Lung (tissue), 17 donors: ENCODE measurements at places on chromosomes 12 and 14. TPM values are rescaled to one million over a fixed set of nuclear protein-coding genes. Genes with fewer than 3 reads are reported as not detected.

ACOT6 gene
- not detected for total RNA-seq

TAS2R42 gene
- not detected for total RNA-seq

- DNase-seq = no peak
Observed at GRCh38 chr12:72189266-72189665, 82.9 kb upstream of the TRHDE start.

DNA sequence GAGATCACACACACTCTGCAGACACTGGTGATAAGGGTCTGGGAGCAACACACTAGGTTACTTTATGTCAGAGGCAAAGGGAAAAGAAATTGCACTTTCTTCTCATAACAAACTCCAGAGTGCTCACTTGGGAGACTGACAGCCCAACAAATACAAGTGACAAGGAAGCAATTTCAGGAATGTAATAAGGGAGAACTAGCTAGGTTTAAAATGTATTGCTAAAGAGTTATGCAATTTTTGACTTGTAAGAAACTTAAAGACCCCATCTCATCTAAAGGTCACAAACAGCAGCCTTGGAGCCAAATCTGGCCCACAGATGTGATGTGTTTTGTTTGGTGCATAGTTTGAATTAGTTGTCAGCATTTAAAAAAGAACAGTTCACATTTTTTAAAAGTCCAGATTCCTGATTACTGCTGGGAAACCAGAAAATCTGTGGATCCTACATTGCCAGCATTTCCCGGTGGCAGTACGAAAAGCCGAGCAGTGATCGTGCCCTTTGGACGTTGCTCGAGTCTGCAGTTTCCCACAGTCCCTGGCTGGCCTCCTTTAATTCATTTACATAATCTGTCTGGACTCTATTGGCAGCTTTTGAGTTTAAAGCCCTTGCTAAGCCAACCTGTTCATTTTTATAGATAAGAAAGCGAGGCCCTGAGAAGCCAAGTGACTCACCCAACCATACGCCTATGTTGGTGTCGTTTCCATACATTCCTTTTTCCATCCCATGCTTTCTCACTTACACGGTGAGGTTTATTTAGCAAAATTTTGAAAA, 42.0 kb upstream of the ETV6 start:
- peak; percentile 26 for DNase-seq

DNA sequence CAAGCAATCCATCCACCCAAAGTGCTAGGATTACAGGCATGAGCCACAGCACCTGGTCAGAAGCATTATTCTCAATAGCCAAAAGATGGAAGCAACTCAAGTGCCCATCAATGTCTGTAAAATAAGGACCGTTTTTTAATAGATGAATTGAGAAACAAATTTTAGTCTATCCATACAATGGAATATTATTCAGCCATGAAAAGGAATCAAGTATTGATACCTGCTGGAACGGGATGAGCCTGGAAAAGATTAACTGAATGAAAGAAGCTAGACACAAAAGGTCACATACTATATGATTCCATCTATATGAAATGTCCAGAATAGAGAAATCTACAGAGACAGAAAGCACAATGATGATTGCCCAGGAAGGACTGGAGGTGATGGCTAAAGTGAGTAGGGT, 9.1 kb upstream of the FBXW8 start:
- DNase-seq = no peak

KRT6C gene
- total RNA-seq = not detected

DNA sequence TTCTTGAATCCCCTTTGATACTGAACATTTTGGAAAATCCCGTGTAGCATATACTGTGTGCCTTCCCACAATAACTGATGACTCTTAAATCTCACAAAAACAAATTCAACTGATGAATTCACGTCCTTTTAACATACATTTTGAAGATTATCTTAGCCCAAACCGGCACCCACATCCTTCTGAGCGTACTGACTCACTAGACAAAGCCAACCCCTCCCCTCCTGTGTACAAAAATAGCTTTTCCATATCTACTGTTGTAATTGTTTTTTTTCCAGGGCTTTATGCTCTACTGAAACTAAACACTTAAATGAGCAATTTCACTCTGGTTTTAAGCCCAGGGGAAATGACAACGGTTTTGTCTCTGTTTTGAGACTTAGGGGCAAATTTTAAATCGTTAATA, 109.4 kb upstream of the ATF7IP start:
- no peak for DNase-seq

HOXC13 gene
- total RNA-seq = not detected

GRCh38 chr12:2057041-2057794, 4.4 kb downstream of the CACNA1C start:
- DNase-seq = peak; percentile 69

KRT6A gene
- 7.9 TPM for total RNA-seq

DNA sequence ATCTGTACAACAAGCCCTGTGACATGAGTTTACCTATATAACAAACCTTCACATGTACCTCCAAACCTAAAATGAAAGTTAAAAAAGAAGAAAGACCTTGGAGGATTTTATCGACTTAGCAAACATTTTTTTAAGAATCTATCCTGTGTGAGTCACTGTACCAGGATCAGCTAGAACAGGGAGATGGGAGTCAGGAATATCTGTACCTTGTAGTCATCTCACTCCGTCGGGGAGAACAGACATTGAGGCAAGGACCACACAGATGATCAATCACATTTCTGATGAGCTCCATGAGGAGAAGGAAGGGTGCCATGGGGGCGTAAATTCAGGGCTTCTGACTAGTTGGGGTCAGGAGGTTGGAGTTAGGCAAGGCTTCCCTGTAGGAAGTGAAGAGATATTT, 310.6 kb downstream of the VRK1 start:
- no peak for DNase-seq

GRCh38 chr14:69763761-69764510, 3.0 kb upstream of the SRSF5 start:
- no peak for DNase-seq

CARMIL3 gene
- total RNA-seq = 2.4 TPM

DNA sequence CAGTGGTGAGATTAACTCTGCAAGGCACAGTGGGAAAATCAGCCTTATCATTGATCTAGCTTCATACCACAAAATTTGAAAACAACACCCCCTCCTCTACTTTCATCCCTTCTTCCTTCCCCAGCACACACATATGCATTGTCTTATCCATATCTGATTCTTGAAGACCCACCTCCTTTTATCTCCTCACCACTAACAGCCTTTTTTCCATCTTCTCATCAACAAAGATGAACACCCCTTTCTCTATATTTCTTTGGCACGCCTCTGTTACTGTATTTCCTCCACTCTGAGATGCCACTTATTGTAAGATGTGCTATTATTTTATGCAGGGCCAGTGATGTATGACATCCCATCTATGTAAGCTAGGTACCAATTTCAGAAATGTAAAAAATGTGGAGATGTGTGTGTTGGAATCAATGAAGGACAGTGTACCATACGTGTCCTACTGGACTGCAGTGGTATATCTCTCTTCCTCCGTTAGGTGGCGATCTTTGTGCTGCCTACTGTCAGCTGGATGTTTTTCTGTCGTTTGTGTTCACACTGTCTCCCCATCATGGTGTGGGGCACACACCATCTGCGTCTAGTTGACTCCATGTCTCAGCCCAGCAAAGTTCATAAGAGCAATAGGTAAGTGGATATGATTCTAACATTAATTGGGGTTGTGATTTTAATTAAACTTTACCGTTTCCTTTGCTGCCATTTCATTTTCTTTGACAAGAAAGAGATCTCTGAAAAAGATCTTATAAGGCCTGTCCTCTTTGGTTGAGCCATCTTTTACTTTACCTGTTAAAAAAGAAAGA, 24.0 kb downstream of the CCDC38 start:
- peak; percentile 22 for DNase-seq

GRCh38 chr14:32230181-32230580, 27.1 kb upstream of the RNU6-8 start:
- DNase-seq = no peak

GRCh38 chr12:57238854-57239554, 9.5 kb downstream of the SHMT2 start:
- DNase-seq = peak; percentile 89

VPS37B gene
- total RNA-seq = 43.1 TPM

DNA sequence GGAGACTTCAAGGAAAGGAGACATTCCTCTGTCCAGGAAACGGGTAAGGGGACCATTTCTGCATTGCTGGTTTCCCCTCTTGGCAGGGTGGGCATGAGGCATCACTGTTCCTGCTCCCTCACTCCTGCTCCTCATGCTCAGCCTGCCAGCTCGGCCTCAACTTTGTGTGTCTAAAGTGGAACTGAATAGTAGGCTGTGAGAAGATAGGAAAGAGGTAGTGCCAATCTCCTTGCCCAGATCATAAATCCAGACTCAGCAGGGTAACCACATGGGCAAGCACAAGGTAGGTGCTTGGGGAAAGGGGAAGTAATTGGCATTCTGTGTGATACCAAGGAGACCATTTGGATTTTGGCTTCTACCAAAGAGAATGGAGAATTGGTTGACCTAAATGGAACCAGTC, 2.6 kb downstream of the LTB4R start:
- DNase-seq = no peak

GRCh38 chr14:102020058-102020971, 55.9 kb downstream of the DYNC1H1 start:
- DNase-seq = no peak

C3AR1 gene
- total RNA-seq = 42.2 TPM

DNA sequence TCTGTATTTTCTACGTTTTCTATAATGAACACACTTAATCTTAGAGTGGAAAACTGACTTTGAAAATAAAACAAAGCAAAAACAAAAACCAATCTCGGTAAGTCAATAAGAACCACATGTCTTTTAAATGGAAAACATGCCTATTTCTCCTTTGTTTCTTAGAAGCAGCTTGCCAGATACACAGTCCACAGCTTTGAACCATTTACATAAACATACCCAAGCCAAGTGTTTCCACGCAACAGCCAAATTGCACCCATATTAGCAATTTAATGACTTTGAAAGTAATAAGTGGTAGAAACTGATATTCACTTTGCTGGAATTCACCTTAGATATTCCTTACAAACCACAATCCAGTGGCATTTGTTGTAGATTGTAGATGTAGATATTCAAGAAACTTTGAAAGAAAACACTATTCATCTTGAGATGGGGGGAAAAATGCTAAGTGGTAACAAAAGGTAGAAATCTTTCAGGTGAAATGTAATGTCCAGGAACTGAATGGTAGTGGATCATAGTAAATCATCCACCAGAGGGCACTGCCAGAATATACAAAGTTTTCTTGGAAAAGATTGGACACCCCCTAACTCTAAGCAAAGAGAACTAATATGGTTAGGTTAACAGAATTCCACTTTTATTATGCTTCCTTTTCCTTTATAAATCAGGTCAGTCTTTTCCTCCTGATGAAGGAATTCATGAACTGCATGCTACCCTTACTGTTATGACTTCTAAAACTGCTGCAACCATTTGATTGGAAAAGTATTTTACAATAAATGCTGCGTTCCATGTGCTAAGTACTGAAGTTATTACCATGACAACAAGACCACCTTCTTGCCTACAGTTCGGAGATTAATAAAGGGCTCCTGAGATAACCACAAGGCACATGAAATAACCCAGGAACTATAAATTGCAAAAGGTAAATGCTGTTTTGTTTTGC, 69.8 kb downstream of the RERG start:
- DNase-seq = no peak
